ENCODE measurements at places on chromosomes 1 and 21. TPM values are rescaled to one million over a fixed set of nuclear protein-coding genes. Genes with fewer than 3 reads are reported as not detected.

AADACL4 gene
- not detected for polyA plus RNA-seq

KCNK2 gene
- polyA plus RNA-seq = 0.36 TPM

S100A7 gene
- polyA plus RNA-seq = not detected

- no peaks in the 10 kb centered on the region for H3K4me1 ChIP-seq
- H3K27ac ChIP-seq = no peak overlapping the region
- H3K27me3 ChIP-seq = no peaks in the 10 kb centered on the region
- H3K4me3 ChIP-seq = no peak overlapping the region
- DNase-seq = no peak
Measured at GRCh38 chr1:176531921-176532897, 69.2 kb downstream of the PAPPA2 start.

- no peaks in the 10 kb centered on the region for H3K27me3 ChIP-seq
- H3K4me3 ChIP-seq = no peak overlapping the region
- H3K27ac ChIP-seq = no peak overlapping the region
- no peaks in the 10 kb centered on the region for H3K36me3 ChIP-seq
- no peaks in the 10 kb centered on the region for H3K4me1 ChIP-seq
Measured at GRCh38 chr1:26440259-26440658, 8.1 kb downstream of the DHDDS start.

DNA sequence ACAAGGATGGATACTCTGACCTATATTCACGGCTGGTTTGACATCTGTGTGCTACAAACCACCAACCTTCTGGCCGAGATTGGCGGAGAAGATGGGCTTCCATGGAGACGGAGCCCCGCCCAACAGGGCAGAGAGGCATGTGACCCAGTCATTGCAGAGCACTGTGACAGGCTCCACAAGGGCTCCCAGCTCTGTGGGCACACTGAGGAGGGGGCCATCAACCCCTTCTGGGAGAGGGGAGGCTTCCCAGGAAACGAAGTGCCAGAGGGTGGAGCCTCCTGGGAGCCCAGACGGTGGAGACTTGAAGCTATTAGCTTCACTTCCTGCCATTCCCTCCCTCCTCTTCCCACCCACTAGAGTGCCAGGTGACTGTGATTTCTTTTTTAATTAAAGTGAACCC is 71.6 kb upstream of the IFFO2 start:
- no peaks in the 10 kb centered on the region for H3K36me3 ChIP-seq
- H3K27ac ChIP-seq = no peak overlapping the region
- no peaks in the 10 kb centered on the region for H3K4me1 ChIP-seq
- no peak overlapping the region for H3K4me3 ChIP-seq

DNA sequence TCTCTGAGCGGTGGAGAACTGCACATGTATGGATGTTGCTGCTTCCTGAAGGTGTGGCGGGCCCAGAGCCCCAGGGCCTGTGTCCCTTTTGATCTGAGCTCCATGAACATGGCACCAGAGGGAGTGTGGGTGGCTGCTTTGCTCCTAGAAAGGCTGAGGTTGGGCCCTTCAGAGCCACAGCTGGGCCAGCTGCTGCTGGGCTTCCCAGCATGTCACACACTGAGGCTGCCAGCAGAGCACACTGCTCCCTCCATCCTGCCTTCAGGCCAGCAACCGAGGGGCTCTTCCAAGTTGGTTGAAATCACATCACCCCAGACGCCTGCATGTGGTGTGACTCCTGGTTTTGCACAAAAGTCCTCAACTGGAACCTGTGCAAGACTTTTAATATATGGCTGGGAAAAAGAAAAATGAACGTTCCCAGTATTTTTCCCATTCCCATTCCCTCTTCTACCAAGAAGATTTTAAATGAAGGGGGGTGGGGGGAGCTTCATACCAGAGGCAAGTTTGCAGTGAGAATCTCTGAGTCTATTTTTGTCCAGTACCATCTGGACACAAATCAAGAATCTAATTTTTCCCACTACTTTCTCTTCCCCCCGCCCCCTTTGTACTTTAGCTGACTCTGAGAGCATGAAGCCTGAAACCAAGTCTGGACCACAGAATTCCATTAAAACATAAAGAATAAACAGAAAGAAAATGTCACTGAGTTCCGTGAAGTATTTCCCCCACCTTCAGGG is 26.2 kb upstream of the NGF start:
- H3K36me3 ChIP-seq = no peaks in the 10 kb centered on the region
- DNase-seq = no peak
- peaks cover 18% of the 10 kb centered on the region for H3K4me1 ChIP-seq
- no peaks in the 10 kb centered on the region for H3K27me3 ChIP-seq
- no peak overlapping the region for H3K4me3 ChIP-seq

DNA sequence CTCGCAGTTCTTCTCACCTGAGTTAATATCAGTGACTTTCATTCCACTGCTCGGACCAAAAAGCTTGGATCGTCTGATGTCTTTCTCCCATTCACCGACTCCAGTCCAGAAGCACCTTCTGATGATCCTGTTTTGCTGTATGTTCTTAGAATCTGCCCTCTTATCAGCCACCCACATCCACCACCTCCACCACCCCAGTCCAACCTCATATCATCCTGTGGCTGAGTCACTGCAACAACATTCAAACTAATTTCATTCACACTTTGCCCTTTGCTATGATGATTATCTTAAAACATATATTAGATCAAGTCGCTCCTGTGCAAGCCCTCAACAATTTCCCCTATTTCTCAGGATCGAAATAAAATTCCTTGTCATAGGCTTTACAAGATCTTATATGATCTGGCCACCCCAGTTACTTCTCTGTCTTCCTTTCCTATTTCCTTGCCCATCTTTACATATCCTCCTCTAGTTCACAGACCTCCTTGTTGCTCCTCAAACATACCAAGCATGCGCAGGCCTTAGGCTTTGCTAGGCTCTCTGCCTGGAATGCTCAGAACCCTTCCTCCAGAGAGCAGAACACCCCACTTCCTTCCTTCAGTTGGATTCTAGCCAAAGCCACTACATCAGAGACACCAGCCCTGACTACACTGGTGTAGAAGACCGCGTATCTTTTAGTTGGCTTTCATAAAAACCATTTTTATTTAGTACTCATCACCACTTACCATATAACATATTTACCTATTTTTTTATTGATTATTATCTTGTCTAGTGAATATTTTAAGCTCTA is 335.7 kb upstream of the GREM2 start:
- no peak overlapping the region for H3K4me3 ChIP-seq
- H3K36me3 ChIP-seq = no peaks in the 10 kb centered on the region
- no peak for DNase-seq
- H3K27ac ChIP-seq = no peak overlapping the region
